Activated CD4-positive, CD25-positive, alpha-beta regulatory T cell treated with anti-CD3 and anti-CD28 coated beads, Interleukin-2, amount 50 U/mL, for 72 hours (primary cell): ENCODE measurements at places on chromosomes 11 and 22.

DNA sequence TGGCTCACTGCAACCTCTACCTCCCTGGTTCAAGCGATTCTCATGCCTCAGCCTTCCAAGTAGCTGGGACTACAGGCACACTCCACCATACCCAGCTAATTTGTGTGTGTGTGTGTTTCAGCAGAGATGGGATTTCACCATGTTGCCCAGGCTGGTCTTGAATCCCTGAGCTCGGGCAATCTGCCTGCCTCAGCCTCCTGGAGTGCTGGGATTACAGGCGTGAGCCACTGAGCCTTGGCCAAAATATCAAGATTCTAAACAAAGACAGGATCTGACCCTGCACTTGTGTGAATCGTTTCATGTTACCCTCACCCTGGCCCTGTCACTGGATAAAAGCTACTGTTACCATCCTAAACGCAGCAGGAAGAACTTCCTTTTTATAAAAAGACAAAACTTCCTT, 15.6 kb upstream of the THY1 start:
- no peak for DNase-seq

GRCh38 chr11:27061461-27061821, 20.8 kb downstream of the BBOX1 start:
- DNase-seq, result no peak

- no peak for DNase-seq
Measured at GRCh38 chr11:32435511-32435941, at the start of gene WT1. Gene WT1 (minus strand): TSS chr11:32435539.

GRCh38 chr11:86481399-86481798, 106.7 kb downstream of the CCDC81 start:
- DNase-seq, result no peak

GRCh38 chr22:18013947-18014346, 10.4 kb downstream of the MICAL3 start:
- no peak for DNase-seq

DNA sequence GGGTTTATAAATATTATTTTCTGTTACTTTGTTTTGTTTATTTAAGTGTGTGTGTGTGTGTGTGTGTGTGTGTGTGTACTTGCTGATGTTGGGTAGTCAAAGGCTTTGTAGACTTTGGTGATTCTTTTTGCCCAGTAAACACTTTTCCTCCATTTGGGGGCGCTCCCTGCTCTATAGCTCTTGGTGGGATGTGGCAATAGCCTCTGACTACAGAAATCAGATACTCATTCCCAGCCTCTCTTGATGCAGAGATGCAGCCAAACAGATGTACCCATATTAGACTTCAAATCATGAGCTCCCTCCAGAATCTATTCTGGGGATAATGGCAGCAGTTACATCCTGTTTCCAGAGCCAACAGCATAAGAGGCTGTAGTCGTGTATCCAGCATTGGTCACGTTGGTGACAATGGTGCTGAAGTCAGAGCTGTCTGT, 33.4 kb upstream of the APOL5 start:
- no peak for DNase-seq

DNA sequence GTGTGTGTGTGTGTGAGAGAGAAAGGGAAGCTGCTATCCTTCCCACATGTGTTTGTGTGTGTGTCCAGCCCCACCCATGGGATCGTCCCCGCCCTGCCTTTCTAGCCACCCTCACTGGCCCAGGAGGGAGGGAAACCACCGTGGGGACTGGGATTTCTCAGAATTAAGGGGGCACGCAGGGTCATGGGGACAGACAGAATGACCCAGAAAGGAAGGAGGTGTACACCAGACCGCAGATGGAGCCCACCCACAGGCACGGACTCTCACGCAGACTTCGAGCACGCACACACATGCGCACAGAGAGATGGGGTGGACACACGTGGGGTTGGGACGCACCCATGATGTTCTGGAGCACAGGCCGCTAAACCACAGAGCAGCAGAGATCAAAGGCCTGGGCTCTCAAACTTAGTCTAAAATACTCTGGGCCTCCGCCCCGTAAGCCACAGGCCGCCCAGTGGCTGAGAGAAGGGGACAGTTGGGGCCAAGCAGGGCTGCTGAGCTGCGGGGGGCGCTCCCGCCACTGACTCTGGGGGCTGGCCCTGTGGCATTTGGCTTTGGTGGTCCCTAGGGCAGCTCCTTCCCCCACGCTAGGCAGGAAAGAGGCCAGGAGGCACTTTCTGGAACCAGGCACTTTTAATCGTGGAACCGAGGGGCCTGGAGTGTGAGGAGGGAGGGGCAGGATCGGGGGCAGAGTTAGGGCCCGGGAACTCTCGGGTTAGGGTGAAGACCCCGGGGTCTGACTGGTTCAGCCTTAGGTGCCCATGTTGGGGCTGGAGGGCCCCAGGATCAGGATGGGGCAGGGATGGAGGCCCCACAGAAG, 1.5 kb downstream of the IFITM5 start:
- DNase-seq, result peak; percentile 56
